Activated CD4-positive, alpha-beta T cell treated with anti-CD3 and anti-CD28 coated beads for 24 hours (primary cell): ENCODE measurements at places on chromosomes 16 and 17.

DNA sequence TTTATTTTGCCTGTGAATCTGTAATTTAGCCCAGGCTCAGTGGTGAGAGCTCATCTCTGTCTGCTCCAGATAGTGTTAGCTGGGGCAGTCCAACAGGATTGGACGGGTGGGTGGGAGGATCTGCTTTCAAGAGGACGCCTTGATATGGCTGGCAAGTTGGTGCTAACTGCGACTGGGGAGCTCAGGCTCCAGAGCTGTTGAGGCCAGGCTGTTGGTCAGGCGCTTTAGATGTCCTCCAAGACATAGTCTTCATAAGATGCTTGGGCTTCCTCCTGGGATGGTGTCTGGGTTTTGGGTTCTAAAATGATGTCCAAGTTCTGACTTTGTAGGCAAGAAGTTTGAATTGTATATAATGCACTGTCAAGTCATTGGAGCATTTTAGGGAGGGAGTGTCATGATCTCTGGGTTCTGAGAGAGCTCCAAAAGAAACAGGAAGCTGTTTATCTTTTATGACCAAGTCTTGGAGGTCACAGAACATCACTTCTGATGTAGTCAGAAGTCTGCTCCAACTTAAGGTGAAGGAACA is 12.8 kb upstream of the PCTP start:
- DNase-seq: no peak

DNA sequence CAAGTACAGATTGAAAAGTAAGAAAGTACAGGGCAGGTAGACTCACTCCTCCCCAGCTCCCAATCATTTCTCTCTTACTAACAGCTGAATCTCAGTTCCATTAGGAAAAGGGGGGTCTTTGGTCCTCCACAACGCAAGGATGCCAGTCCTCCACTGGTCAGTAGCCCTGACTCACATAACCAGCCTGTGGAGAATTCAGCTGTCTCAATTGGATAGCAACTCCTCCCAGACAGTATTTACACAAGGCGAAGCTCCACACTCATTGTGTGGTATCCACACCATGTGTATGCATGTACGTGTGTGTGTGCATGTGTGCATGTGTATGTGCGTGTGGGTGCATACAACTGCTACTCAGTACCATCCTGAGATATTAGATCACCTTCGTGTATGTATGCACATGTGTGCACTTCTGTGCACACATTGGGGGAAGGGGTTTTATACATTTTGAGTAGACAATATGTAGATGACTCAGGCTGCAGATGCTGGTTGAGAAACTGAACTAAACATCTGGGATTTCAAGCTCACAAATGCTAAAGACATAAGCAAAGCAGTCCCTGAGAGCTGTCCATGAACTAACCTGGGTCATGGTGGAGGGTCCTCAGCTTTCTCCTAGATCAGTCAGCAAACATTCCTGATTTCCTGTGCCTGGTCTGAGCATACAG is 240.1 kb downstream of the SLC39A11 start:
- DNase-seq: no peak

GRCh38 chr17:40177275-40177874 is at the start of gene RAPGEFL1:
Gene RAPGEFL1, plus strand, starts transcription at chr17:40177470. Its CDS starts 392 bp downstream, at chr17:40177862.
- DNase-seq: peak; percentile 90

- DNase-seq: no peak
These were observed 7.3 kb downstream of the SLC52A1 start for GRCh38 chr17:5027916-5028315.

- no peak for DNase-seq
These were observed 1.1 kb upstream of the LSM12 start for GRCh38 chr17:44067545-44067940.

DNA sequence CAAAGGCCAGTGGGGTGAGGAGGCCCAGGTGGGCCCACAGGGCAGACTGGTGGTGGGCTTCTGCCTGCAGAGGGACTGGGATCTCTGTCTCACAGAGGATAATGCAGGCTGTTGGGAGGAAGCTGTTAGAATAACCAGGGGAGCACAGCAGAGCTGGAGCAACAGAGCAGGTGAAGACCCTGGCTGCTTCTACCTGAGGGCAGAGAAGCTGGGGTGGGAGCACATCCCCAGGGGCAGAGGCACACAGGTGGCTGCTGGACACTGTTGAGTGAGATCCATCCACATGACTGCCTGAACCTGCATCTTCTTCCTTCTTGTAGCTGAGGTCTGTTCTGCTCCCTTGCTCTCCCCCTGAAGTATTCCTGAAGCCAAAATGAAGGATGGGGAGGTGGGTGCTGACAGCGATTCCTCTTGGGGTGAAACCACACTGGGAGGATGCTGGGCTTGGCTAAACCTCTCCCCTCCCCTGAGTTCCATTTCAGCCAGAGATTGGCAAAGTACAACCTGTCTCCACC is 1725.0 kb downstream of the TP53TG3F start:
- no peak for DNase-seq

GRCh38 chr17:58530655-58531054 is 16.2 kb upstream of the MTMR4 start:
- DNase-seq: no peak

GRCh38 chr17:7982666-7983065 is 19.7 kb upstream of the GUCY2D start:
- no peak for DNase-seq
